Caco-2 (cell line): ENCODE measurements at places on chromosomes 11 and 22. TPM values are rescaled to one million over a fixed set of nuclear protein-coding genes. Genes with fewer than 3 reads are reported as not detected.

C11orf87 gene
- total RNA-seq: not detected in 2 replicates

GRCh38 chr22:17638182-17638431 lies 450 bp upstream of the BCL2L13 start:
- DNase-seq: no peak

GRCh38 chr22:49228431-49229037 lies 599.1 kb downstream of the BRD1 start:
- no peak for DNase-seq

DNA sequence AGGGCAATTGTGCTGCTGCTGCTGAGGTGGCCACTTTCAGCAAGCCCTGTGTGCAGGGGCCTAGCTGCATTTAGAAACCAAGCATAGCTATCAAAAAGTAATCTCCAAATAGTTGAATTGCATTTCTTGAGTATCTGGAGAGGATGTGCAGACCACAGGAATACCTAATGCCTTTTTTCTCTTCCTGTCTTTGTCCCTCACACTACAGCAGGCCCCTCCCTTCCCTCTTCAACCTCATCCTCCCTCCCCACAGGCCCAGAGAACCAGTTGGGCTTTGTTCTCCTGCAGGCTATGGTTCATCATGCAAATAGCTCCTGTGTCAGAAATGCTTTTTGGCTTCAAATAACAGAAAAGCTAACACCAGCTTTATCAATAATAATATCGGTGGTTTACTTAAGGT lies 47.7 kb downstream of the DKK3 start:
- DNase-seq: no peak

GRCh38 chr22:44147821-44148574 lies 32.7 kb upstream of the PARVG start:
- DNase-seq: no peak

DNA sequence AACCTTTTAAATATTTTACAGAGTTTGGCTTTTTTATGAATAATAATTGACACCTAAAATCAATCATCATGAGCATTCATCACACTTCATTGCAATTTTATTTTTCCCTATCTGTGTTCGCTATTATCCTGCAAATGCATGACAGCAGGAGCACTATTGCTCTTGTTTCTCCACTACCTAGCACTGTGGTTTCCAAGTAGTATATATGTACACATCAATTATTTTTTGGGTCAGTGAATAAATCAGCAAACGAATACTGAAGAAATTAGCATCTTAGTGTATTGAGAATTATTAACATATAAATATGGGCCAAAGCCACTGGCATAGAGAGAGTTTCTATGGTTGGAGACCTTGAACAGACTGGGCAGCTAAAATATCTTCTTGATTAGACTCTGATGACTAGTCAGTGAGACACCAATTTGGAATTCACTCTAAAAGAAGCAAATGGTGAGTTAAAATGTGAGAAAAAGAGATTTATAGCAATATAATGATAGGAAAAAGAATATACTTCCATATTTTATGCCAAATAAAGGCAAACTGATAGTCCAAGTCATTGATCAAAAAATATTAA lies 731.1 kb upstream of the LUZP2 start:
- no peak for DNase-seq

GRCh38 chr11:64814712-64815187 lies 4.4 kb upstream of the MEN1 start:
- DNase-seq: no peak
